ENCODE measurements at places on chromosomes 4 and X.

DNA sequence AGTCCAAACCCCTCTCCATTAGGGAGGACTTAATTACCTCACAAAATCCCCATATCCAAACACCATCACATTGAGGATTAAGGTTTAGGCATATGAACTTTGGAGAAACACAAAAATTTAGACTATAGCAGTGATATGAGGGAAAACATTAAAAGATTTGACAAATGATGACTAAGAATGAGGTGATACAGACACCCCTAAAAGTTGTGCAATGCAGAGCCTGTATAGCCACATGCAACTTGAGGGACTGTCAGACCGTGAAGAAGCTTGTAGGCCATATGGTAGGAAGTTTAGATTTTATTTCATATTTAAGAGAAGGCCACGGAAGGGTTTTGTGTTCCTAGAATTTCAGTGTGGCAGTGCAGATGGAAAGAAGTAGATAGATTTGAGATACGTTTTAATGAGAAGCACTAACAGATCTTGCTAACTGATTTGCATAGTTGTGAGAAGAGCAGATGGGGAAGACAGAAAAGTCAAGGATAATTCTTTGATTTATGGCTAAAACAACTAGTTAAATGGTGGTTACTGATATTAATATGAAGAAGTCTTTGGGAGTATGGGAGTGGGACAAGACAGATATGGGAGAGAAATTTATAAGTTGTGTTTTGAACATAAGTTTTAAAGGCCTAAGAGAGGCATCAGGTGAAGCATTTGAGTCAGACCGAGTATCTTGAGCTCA, 5.5 kb upstream of the FIP1L1 start:
- no peak for DNase-seq

- DNase-seq = peak; percentile 30
Observed at GRCh38 chr4:8882239-8882638, 10.6 kb upstream of the HMX1 start.

DNA sequence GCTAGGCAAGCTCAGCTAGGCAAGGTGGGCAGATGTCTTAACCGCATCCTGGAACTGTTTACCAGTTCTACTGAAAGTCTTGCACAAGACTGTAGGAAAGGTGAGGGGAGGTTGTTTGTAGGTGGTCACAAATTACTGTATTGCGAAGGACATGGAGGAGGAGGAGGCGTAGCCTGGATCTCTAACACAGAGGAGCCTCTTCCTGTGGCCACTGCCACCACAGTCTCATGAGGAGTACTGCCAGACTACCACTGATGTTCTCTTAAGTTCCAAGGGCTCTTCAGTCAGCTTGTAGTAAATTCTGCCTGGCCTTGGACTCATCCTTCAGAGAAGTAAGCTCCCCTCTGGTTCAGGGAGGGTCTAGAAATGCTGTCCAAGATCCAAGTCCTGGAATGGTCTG, 258.6 kb downstream of the FAT4 start:
- DNase-seq = no peak

DNA sequence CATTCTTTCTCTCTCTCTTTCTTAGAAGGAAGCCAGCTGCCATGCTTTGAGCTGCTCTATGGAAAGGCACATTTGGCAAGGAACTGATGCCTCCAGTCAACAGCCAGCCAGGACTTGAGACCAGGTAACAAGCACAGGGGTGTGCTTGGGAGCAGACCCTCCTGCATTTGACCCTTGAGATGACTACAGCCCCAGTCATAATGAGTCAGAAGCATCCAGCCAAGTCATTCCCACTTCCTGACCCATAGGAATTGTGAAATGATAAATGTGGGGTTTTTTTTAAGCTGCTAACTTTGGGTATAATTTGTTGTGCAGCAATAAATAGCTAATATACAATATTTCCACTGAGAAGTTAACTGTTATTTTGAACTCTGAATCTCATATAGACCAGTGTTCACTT, 446.9 kb downstream of the GRXCR1 start:
- DNase-seq = no peak

- DNase-seq = no peak
Observed at GRCh38 chrX:136961594-136962135, 72.1 kb downstream of the GPR101 start.

DNA sequence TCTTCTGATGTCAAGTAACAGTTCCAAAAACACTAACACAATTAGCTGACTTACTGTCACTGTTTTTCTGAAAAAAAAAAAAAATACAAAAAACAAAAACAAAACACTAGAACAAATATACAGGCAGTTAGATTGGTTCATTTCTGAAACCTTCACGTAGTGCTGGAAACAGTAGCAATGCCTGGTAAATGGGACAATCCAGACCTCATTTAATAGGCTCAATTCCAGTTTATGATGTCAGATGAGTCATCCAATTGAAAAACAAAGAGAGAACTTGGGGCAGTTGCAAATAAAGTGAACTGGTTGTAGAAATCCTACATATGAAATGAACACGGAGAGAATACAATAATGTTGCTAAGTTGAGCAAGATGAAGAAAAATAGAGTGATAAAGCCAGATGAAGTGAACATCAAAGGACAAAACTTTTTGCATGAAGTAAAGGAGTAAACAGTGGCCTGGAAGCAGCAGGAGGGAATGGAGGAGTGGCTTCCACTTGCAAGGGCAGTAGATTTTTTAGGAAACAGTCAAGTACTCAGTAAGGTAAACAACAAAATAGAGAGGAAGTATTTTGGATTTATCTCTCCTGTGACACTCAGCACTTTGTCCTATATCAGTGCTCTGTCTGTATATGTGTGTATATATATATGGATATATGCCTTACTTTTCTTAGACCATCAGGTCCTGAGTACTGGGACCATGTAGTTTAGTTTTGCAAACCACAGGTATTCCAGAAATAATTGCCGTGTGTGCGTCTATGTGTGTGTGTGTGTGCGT, 39.3 kb upstream of the MAGEA10 start:
- no peak for DNase-seq

DNA sequence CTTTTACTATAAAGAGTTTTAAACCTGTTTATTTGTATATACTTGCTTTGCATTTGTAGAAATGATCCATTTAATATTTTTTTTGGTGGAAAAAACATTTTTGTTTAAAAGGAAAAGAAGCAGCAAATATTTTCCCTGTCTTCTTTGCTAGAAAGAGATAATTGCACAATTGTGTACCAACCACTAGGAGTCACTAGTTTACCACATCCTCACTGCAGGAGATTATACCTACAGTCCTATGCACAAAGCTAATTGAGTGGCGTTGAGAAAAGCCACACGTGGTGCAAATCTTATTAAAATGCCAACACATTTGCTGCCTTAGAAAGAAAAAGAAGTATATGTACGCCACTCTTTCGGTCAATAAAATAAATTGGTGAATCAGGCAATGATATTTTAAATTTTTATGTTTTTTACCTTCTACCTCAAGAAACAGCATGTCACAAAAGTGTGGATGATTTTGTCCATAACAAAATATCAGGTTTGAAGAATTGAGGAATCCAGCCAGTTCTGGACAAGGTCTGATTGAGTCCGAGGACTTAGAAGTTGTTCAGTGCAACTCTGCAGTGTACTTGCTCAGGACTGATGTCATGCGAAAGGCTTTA, 102.9 kb downstream of the GRXCR1 start:
- DNase-seq = peak; percentile 64

- DNase-seq = no peak
Observed at GRCh38 chrX:84729408-84729807, 227.2 kb upstream of the HDX start.

DNA sequence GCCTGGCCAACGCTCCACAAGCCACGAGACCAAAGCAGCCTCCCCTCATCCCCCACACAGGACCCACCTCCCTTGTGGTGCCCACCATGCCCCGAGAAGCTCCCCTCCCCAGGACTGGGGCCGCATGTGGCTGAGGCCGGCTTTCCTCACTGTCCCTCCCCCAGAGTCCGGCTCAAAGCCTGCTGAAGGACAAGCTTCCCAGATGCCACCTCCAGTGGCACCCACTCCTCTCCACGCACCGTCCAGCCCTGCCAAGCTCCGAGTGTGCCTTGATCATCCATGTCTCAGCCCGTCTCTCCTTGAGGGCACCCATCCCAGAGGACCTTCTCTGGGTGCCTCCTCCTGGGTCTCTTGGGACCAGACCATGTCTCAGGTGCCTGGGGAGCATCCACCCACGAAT, 58.8 kb upstream of the MXD4 start:
- no peak for DNase-seq

DNA sequence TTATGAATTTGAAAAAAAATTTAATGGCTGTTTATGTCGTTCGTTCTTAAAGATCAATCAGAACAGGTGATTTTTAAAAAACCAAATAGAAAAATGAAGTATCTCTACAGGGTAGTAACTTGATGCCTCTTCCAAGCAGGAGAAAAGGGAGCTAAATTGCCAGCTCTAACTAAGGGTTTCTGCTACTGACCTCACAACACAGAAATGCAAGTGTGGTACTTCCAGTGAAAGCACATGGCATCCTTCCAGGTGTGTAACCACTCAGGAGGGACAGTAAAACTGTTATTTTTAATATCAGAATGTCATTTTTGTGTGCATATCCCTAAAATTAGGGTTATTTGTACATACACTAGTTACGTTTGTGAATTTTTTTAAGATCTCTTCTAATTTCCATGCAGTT, 116.8 kb upstream of the ZCCHC13 start:
- no peak for DNase-seq

DNA sequence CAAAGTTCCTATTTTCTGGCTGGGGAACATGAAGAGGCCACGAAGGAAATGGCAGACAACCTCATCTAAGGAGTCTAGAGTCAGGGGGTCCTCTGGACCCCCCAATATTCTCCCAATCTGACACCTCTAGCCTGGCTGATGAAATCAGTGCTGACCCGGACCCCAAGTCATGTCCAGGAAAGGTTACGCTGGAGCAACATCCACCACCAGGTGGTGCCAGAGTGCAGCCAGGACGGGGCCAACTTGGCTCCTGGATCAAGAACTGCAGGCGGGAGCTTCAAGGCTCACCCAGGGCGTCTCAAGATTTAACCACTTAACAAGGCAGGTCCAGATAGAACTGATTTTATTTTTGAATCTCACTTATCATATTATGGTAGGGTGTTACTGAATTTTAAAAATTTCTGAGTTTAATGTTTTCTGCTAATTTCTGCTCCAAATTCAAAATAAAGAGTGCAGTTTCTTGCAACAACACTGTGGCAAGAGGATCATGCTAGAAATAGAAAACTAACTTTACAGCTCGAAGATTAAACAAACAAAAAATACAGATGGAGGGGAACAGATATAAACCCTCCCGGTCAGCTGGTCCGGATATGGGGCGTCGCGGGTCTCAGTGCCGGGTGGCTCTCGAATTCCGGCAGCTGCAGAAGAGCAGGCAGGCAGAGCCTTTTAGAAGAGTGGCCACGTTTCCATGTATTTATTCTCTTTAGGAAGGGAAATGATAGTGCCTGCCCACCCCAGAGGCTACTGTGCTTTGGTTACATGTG, 135.5 kb downstream of the AFAP1 start:
- peak; percentile 84 for DNase-seq

DNA sequence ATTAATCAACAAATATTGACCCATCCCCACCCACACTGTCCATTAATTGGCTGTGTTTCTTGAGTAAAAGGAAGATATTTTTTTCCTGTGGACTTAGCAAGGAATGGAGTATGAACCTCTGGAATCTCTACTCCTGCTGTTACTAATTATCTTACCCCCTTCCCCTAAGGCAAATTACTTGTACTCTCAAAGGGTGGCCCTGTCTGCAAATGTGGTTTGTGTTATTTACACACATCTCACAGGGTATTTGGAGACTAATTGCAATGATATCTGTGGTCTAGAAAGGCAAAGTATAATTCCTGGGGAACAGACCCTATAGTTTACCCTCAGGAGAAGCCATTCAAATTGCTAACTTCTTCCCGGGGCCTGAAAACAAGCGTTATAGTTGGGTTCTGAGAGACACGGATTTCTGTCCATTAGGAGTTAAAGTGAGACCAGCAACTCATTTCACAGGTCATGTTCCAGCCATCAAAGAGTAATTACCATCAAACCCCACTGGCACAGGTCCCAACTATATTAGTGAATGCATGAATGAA, 133.0 kb upstream of the RASGEF1B start:
- DNase-seq = no peak

GRCh38 chr4:71549516-71550160, 210.8 kb downstream of the SLC4A4 start:
- DNase-seq = no peak

GRCh38 chr4:166153548-166153947, 280.5 kb downstream of the TLL1 start:
- no peak for DNase-seq

GRCh38 chrX:70168238-70169188, 8.8 kb upstream of the DGAT2L6 start:
- DNase-seq = no peak

DNA sequence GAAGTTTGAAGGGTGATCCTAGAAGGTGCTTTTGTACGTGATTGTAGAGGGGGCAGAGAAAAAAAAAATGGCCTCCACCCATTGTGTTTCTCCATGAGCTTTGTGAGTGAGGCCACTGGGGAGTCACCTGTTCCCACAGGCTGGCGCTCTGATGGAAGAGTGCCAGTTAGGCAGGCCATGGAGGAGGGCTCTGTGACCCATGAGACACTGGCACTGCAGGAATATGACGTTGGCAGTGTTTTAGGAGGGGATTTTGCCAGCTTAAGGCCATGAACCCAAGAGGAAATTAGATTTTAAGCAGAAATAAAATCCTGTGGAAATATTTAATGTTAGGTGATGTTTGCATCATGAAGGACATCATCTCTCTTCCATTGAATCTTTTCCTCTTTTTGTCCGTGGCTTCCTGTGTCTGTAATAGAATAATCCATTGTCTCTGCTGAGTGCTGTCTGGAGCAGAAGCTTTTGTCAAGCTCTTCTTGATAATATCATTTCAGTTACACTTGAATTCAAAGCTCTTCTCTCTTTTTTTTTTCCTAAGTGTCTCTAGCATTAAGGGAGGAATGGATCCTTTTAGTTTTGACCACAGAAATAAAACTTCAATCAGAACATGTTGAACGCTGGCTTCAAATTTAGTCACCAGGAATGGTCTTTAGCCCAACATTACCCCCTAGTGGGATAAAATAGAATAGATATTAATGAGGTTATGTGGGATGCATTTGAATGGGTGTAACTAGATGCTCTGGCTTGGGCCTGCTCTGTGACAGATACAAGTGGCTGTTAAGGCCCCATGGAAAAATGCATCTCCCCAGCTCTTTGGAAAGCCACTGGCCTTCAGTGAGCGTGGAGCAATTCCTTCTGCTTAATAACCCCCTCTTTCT, 41.0 kb upstream of the UCP1 start:
- DNase-seq = peak; percentile 80

Data from NAMALWA (cell line).